CD4-positive, alpha-beta T cell treated with Interleukin-6 at 100 ng/mL for 8 hours (primary cell): ENCODE measurements at places on chromosomes 6 and 20.

GRCh38 chr20:37598100-37598543 is 70.4 kb upstream of the BLCAP start:
- no peak for DNase-seq

DNA sequence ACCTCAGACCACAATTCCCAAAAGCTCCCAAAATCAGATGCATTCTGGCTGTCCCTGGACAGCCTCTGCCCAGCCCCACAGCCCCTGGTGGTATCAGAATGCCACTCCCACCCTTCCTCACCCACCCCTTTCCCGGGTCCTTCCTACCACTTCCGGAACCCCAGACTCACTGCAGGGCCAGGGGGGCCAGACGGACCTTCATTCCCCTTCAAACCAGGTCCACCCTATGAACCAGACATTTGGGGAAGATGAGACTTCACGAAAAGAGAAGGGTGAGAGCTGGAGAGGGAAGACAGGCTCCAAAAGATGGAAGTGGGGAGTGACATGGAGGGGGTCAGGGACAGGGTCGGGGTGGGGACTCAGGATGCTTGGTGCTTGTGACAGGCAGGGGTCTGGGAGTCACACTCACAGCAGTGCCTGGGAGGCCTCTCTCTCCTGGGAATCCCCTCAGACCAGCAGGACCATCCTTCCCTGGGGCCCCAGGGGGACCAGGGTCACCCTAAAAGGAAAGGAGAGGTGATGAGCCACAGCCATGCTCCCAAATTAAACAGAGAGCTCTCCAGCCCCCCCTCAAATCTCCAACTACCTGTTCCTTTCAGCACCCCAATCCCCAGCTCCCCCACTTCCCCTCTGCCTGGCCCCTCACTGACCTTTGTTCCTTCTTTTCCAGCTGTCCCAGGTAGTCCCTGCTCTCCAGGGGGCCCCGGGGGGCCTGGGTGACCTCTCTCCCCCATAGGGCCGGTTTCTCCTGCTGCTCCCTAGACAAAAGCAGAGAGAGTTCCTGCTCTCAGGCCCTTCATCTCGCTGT is 20.2 kb downstream of the COL11A2 start:
- no peak for DNase-seq

DNA sequence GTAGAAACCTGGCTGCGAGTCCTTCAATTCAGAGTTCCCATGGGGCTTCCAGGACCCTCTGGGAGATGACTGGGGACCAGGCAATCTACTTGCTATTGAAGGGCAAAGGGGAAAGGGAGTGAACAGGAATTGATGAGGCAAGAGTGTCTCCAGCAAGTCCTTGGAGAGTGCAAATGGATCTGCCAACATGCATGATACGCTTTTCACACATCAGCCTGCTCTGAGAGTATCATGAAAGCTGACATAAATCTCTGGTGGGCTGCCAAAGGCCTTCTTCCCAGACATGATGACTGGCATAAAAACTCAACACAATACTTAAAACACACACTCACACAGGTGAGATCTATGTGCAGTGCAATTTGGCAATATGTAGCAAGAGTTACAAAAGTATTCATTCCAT is 759.1 kb downstream of the PTPRT start:
- no peak for DNase-seq

- no peak for DNase-seq
These were observed 57.6 kb upstream of the JAG1 start for GRCh38 chr20:10731190-10731965.

GRCh38 chr20:31508517-31509244 is 5.6 kb upstream of the HM13 start:
- DNase-seq: no peak

GRCh38 chr6:7848229-7848628 is 62.4 kb downstream of the TXNDC5 start:
- no peak for DNase-seq

GRCh38 chr20:4138056-4138455 is 122.7 kb upstream of the RNF24 start:
- DNase-seq: no peak

DNA sequence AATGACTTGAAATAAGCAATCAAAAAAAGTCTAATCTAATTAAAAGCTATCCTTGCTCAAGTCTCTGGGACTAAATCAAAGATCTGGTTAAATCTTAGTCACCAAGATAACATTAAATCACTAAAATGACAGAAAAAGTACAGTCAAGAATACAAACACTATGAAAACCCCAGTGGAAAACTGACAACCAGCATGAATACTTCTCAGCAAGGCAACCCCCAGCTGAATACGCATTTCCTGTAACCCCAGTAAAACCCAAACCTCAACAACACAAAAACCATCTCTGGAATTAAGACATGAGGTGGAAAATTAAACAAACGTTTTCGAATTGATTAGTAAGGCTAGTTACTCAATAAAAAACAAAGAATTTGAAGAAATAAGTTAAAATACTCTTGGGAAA is 23.7 kb upstream of the ZC3H12D start:
- DNase-seq: peak; percentile 65
